ENCODE measurements at places on chromosomes 6 and 20.

GRCh38 chr20:59825944-59826759, 107.3 kb downstream of the SYCP2 start:
- no peak for DNase-seq

GRCh38 chr20:15865553-15865952, 707.7 kb downstream of the KIF16B start:
- DNase-seq: no peak

- peak; percentile 39 for DNase-seq
Observed at GRCh38 chr6:16760516-16761470, at the start of gene ATXN1. Gene ATXN1, minus strand, starts transcription at chr6:16761460.

DNA sequence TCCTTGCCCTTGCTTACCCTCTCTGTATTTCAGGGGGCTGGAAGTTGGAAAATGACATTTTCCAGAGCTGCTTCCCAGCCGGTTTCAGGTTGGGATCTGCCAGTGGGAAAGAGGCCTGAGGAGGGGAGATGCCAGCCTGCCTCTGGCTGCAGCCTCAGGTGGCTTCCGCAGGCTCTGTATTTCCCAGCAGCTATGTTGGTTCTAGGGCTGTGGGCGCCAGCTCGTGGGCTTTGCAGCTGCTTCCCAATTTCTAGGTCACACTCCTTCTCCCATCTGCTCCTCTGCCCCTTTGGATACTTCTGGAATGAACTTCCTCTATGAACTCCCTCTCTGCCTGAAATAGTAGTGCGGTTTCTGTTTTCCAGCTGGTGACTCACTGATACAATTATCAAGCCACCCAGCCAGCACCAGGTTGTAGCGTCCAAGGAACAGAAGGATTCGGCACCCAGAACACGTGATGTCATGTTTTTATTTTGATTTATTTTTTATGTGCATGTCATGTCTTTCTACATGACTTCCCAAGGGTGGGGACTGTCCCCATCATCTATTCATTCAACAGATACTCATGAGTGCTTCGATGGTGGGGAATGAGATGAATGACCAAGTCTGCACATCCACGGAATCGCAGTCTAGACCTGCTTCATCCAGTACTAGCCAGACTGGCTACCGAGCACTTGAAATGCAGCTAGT, 38.0 kb downstream of the TGM2 start:
- peak; percentile 77 for DNase-seq

- no peak for DNase-seq
Observed at GRCh38 chr6:100457311-100457990, 7.3 kb downstream of the SIM1 start.

DNA sequence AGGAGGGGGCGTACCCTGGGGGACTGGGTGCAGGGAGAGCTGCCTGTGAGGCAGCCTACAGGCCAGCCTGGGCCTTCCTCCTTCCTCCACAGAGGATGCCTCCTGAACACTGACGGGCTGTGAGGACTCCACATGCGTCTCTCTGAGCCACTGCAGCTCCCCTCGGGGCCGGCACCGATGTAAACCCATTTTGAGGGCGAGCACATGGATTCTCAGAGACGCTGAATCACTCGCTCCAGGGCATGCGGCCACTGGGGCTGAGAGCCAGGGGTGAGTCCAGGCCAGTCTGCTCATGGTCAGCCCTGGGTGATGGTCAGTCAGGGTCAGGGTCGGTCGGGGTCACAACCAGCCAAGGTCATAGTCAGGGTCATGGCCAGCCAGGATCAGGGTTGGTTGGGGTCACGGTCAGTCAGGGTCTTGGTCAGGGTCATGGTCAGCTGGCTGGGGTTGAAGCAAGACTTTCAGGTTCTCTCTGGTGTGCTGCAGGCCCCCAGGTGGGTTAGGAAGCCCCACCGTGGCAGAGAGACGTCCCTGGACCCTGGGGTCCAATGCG, 14.7 kb upstream of the RBBP8NL start:
- no peak for DNase-seq

DNA sequence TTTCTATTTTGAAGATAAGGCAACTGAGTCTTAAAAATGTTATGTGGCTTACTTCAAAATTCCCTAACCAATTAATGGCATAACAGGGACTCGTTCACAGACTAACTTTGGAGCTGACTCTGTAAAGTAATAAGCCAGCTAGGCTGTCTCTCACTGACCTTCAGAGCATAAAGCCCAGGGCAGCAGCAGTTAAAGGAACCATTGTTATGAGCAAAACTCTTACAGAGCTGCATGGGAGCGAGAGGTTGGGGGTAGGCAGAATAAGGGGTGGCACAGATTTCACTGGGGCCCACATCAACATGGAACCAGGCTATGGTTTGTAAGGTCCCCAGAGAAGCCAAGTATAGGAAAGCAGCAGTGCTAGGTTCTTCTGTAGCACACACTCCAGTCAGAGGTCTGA, 637.8 kb downstream of the RFPL4B start:
- DNase-seq: no peak

DNA sequence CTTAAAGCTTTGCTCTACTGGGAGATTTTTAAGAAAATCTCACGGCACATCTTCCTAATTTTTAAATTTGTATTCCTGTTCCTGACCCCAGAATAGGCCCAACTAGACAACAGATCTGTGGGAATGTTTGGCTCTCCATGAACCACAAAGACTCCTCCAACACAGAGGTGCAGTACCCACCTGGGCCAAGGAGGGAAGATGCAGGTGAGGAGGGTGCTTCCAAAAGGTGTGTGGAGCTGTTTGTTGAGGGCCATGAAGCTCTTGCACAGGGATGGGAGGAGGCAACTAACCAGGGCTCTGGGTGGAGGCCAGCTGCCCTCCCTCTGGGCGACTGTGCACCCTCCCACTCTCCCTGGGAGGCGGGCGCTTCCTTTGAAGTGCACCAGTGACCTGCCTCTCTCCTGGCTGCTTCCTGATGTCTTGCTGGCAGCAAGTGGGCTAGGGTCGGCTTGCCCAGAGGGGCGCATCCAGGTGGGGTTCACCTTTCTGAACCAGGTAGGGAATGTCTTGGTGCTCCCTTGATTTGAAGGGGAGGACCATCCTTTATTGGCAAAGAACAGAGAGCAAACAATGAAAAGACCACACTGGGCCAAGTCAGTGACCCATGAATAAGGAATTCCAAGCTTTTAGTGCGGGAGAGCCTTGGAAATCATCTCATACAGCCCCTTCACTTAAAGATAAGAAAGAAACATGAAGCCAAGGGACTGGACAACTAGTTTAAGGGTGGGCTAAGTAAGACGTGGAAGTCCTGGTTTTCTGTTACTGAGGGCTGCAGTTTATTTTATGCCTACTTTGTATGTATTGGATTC, 76.0 kb downstream of the ANKRD6 start:
- no peak for DNase-seq

GRCh38 chr6:125640441-125641150, 108.8 kb upstream of the HEY2 start:
- DNase-seq: no peak

DNA sequence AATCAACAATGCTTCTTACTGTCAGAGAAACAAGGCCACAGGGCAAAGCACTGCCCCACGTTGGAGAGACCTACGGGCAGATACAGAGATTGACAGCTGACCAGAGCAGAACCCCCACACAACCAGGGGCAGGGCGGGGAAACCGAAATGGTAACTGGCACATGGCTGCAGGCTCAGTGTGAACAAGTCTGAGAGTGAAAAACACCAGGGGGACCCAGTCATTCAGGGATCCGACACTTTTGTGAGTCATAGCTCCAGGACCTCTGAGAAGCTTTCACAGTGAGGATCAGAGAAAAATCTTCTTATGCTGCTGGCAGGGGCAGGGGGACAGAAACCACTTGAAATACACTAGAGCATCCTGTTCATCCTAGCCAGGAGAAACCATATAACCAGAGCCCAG, 254.2 kb downstream of the C6orf118 start:
- peak; percentile 51 for DNase-seq

DNA sequence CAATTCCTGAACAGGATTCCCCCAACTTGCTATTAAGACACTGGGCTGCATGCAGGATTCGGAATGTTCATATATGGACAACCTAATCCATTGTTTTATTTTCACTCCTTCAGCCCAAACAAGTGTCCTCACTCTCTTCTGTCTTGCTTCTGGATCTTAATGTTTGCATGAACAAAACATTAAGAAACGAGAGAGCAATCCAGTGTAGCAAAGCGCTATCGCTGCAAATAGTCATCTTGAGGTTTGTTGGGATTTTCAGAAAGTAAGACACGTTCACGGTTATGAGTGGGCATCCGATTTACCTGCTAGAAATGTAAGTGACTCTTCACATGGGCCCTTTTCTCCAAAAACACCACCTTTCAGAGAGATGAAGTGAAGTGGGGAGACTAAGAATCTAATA, 156.4 kb downstream of the MBOAT1 start:
- DNase-seq: no peak
